Tibial nerve (tissue), 4 donors: ENCODE measurements at places on chromosomes 3 and 15.

GRCh38 chr15:78750566-78750965 is 60.7 kb downstream of the ADAMTS7 start:
- no peak for DNase-seq
- H3K36me3 ChIP-seq = no peaks in the 10 kb centered on the region
- H3K4me1 ChIP-seq = no peaks in the 10 kb centered on the region
- H3K27ac ChIP-seq = no peak overlapping the region
- peak overlapping the region; percentile 28 for H3K4me3 ChIP-seq

DNA sequence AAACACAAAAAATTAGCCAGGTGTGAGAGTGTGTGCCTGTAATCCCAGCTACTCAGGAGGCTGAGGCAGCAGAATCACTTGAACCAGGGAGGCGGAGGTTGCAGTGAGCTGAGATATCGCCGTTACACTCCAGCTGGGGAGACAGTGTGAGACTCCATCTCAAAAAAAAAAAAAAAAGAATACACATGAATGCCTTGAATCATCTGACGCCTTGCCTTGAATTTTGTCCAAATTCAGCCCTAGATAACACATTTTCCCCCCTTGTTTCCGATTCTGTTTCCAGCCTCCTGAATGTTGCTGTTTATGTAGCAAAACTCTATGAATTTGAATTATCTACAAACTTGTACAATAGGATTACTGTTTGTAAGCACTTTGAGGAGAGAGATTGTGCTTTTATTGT is 98.7 kb upstream of the ARL6 start:
- H3K36me3 ChIP-seq = no peaks in the 10 kb centered on the region
- no peak overlapping the region for H3K27ac ChIP-seq
- DNase-seq = no peak
- no peak overlapping the region for H3K4me3 ChIP-seq

DNA sequence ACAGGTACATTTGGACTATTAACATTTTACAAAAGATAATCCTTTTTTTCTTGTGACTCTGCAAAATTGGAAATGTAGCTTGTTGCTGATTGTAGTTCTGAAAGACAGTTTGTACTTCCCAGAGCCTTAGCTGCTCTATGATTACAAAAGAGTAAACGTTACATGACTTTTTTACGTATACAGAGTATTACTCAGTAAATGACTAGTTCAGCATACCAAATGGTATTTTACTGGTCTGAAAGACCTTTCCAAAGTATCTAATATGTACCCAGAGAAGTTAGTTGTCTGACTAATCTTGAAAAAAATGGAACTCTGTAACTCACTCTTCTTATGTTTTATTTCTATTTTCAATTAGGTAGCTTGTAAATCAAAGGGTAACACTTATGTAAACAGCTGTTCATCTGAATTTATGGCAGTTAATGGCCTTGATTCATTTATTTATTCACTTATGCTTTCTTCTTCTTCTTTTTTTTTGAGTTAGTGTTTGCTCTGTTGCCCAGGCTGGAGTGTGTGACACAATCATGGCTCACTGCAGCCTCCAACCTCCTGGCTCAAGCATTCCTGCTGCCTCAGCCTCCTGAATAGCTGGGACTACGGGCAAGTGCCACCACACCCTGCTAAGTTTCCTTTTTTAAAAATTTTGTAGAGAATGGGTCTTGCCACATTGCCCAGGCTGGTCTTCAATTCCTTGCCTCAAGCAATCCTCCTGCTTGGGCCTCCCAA is 151.7 kb downstream of the C3orf38 start:
- no peaks in the 10 kb centered on the region for H3K36me3 ChIP-seq
- H3K27me3 ChIP-seq = no peaks in the 10 kb centered on the region
- no peak for DNase-seq
- no peaks in the 10 kb centered on the region for H3K4me1 ChIP-seq
- no peak overlapping the region for H3K27ac ChIP-seq
- H3K4me3 ChIP-seq = no peak overlapping the region

DNA sequence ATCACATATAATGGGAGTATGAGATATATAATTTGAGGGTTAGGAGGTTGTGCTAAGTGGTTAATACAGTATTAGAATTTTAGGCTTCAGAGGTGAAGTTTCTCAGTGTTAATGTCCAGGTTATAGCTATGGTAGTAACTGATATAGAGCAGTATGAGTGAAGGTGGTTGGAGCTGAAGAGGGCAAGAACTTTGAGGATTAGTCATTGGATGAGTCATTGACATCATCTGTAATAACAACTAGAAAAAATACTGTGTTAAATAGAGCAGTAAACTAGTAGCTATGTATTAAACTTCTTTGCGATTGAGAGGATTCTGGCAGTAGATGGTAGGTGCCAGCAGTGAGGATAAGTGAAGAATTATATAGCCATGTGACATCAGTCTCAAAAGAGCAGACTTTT is 47.5 kb upstream of the EIF3J start:
- no peak overlapping the region for H3K4me3 ChIP-seq
- H3K27me3 ChIP-seq = no peaks in the 10 kb centered on the region
- no peak for DNase-seq
- no peaks in the 10 kb centered on the region for H3K36me3 ChIP-seq

- no peaks in the 10 kb centered on the region for H3K36me3 ChIP-seq
- H3K4me1 ChIP-seq = peaks cover 8% of the 10 kb centered on the region
- peak within 1 kb of the TSS; percentile 86 for H3K27ac ChIP-seq
- H3K27me3 ChIP-seq = no peaks in the 10 kb centered on the region
- peak; percentile 72 for DNase-seq
Measured at GRCh38 chr3:3179407-3180094, at the start of gene CRBN. TSS of gene CRBN (minus strand) at chr3:3179691. CDS start at chr3:3179687, 4 bp downstream.
